ENCODE measurements at places on chromosomes 11 and 22. TPM values are rescaled to one million over a fixed set of nuclear protein-coding genes. Genes with fewer than 3 reads are reported as not detected.

GRCh38 chr22:23054531-23055257, 15.6 kb upstream of the GNAZ start:
- H3K36me3 ChIP-seq, result no peaks in the 10 kb centered on the region
- peaks cover 9% of the 10 kb centered on the region for H3K27me3 ChIP-seq
- H3K4me3 ChIP-seq, result no peak overlapping the region
- no peak overlapping the region for H3K27ac ChIP-seq
- DNase-seq, result no peak

- H3K27ac ChIP-seq, result no peak overlapping the region
- peaks cover 36% of the 10 kb centered on the region for H3K27me3 ChIP-seq
- no peak for DNase-seq
- H3K4me1 ChIP-seq, result no peaks in the 10 kb centered on the region
Measured at GRCh38 chr22:20641198-20641892, 132.6 kb upstream of the SERPIND1 start.

DNA sequence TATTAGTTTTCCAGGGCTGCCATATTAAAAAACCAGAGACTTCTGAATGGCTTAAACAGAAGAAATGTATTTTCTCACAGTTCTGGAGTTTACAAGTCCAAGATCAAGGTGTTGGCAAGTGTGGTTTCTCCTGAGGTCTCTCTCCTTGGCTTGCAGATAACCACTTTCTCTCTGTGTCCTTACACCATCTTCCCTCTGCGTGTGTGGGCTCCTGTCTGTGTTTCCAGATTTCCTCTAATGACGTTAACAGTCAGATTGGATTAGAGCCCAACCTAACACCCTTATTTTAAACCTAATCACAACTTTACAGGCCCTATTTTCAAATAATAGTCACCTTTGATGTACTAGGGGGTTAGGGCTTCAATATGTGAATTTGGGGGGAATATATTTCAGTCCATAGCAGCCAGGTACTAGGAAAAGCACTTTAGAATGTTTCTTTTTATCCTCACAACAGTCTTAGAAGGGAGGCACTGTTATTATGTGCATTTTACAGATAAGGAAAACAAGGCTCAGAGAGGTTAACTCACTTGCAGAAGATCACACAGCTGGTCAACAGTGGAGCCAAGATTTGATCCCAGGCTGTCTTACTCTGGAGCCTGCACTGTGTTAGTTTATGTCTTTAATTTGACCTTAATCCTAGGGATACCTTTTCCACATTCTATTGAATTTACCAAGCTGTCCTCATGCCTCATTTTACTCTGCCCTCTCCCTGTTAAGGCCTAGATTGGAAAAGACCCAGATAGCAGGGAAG, 116.4 kb upstream of the CRYBB3 start:
- H3K27ac ChIP-seq, result no peak overlapping the region
- no peak for DNase-seq

OR5P2 gene
- total RNA-seq, result not detected

DNA sequence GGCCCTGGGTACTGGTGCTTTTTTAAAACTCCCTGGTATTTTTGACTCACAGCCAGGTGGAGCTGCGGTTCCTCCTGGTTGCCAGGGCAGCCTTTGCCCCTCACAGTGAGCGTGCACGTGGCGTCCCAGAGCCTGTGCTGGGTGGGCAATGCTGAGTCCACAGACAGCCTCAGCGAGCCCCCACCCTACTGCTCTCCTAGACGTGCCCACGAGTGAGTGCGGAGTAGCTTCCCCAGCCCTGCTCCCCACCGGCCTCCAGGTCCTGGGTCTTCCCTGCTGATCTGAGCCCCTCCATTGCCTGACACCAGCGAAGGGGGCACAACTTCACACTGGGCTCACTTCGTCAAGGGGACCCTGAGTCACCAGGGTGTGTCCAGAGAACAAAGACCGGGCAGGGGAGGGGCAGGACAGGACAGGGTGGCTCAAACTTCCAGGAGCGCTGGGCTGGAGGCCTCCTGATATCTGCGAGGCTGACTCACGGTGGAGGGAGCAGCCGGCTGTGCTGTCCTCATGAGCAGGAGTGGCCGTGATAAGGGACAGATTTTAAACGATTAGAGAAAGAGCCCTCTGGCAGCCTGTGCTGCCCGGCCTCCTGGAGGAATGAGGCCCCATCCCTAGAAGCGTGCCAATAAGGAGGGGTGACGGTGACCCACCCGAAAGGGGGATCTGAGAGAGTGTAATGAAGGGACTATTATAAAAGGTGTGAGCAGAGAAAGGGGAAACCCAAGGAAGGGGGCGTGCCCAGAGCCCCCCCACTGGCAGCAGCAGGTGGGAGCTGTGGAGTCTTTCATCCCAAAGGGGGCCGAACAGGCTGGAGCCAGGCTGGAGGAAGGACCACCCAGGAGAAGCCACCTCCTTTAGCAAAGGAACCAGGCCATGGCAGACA, 129.3 kb upstream of the FGF3 start:
- peaks cover 17% of the 10 kb centered on the region for H3K4me1 ChIP-seq
- H3K36me3 ChIP-seq, result no peaks in the 10 kb centered on the region
- peak overlapping the region; percentile 67 for H3K27ac ChIP-seq
- H3K4me3 ChIP-seq, result no peak overlapping the region
- DNase-seq, result no peak

RAB6A gene
- total RNA-seq, result 91.7 TPM

GRCh38 chr22:50058906-50059880, 1.1 kb upstream of the TTLL8 start:
- DNase-seq, result no peak
- H3K36me3 ChIP-seq, result no peaks in the 10 kb centered on the region
- H3K4me1 ChIP-seq, result peaks cover 7% of the 10 kb centered on the region
- H3K27ac ChIP-seq, result no peak overlapping the region
- peaks cover 31% of the 10 kb centered on the region for H3K27me3 ChIP-seq
- no peak overlapping the region for H3K4me3 ChIP-seq

Data from HFFc6 (cell line).